Suprapubic skin (tissue), 4 donors: ENCODE measurements at places on chromosomes 3 and 15.
A peak's percentile ranks its signal among the peaks of the same experiment; 100 is the strongest.

GRCh38 chr15:81427176-81427575, 53.2 kb upstream of the TMC3 start:
- DNase-seq = no peak

DNA sequence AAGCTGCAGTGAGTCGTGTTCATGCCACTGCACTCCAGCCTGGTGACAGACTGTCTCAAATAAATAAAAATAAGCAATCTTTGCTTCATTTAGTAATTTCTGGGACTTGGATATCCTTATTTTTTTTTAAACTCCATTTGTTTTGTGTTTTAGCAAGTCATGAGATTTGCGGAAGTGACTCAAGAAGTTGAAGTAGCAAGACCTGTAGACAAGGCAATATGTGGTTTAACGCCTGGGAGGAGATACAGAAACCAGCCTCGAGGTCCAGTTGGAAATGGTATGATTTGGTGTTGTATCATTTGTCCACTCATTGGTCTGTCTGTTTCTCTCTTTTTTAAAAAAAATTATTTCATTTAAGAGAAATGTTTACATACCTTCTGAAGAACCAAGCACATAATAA, 16.6 kb upstream of the RPLP1 start:
- no peak for DNase-seq

- no peak for DNase-seq
Observed at GRCh38 chr3:188229726-188230125, 75.8 kb downstream of the LPP start.

GRCh38 chr3:108757404-108757982, at the start of gene RETNLB:
Gene RETNLB, minus strand, starts transcription at chr3:108757410. Its CDS starts 225 bp downstream, at chr3:108757185.
- no peak for DNase-seq

GRCh38 chr3:138594150-138594934, at the start of gene CEP70:
Gene CEP70, minus strand, starts transcription at chr3:138594260. Its CDS starts 21,333 bp downstream, at chr3:138572927.
- DNase-seq = peak; percentile 96

DNA sequence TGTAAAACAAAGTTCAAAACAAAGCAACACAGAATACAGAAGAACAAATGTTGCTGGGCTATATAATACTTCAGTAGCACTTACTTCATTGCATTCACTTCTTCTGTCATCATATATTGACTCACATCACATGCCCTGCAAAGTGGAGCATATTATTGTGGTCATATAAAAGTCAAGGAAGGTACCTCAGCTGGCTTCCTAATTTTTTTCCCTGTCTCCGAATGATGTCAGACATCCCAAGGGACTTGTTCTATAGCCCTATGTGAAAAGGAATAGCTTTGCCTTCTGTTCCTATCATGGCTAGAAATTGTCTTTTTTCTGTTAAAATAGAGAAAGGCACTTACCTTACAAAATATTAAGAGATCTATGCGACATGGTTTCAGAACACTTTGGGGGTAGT, 109.4 kb downstream of the LRTM1 start:
- DNase-seq = no peak

DNA sequence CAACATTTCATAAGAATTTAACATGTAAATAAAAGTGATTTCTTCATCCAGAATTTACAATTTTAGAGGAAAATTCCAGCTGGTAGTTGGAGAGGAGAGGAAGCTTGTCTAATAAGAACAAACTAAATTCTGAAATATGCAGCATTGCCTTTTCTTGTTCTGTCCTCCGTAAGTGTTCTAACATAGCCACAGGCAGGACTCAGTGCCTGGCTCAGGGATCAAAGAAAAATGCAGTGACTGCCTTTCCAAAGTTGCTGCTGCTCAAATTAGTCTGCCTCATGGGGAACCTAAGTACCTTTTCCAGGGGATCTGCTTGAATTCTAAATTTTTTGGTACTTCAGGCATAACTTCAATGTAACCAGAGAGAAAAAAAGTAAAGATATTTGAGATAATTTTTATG, 713.0 kb upstream of the CADM2 start:
- DNase-seq = no peak

DNA sequence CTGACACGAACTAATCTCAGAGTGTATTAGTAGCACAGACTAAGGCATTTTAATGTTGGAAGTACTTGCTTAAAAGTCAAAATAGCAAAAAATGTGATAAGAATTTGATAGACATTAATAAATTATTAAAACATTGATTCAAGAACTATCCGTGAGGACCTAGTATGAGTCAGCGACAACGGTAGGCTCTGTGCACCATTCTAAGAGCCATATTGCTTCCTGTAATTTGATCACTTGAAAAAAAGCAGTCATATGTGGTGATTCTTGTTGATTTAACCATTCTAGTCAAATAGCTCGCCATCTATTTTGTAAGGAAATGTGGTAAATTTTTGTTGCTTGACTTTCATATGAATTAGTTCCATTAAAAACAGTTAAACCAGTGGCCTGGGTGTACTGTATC, 534.9 kb upstream of the ARRDC4 start:
- DNase-seq = no peak

DNA sequence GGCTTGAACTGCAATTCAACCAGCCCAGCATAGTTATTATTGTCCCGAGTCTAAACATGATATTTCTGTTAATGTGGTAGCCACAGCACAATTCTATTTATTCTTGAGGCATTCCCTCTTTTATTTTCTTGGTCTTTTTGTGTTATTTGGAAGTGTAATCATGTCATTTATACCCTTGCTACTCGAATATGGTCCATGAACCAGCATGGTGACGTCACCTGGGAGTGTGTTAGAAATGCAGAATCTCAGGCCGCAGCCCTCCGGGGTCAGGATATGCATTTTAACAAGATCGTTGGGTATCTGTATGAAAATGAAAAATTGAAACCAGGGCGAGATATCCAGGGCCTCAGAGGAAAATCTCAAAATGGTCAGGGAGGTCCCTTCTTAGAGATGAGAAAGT, 165.0 kb upstream of the CTDSPL start:
- DNase-seq = no peak

- no peak for DNase-seq
Observed at GRCh38 chr3:176074096-176074495, 1123.2 kb downstream of the TBL1XR1 start.

- DNase-seq = no peak
Observed at GRCh38 chr15:70060993-70061305, 36.8 kb downstream of the TLE3 start.

DNA sequence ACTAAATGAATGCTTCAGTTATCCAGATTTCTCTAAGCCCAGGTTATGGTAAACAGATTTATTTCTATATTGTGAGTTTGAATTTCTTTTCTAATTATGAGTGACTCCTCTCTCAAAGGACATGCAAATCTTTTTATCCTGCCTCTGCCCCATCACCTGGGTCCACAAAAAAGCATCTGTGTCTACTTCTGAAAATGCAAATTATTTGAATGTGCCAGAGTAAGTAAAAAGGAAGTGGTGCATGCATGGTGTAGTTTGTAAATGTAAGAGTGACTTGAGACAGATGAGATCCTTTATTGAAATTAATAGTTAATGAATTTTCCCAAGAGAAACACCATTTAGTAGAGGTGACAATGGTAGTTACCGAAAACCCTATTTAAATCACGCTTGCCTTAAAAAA, 26.9 kb downstream of the MCTP2 start:
- DNase-seq = no peak

- DNase-seq = no peak
Observed at GRCh38 chr3:35144011-35144410, 495.3 kb upstream of the ARPP21 start.

DNA sequence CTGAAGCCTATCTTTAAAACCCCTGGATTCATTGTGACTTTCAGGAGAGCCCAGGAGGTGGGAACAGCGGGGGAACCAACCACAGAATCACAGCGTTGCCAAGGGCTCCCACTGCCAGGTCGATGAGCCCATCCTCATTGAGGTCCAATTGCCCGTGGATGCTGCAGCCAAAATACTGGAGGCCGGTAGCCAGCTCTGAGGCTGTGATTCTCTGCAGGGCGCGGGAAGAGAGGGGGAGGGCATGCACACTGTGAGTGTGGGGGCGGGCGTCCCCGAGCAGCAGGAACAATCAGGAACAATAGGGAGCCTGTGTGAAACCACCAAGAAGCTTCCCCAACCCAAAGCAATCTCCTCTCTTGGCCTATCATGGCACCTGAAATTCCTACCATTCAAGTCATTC, 53.4 kb downstream of the FEM1B start:
- DNase-seq = no peak

- DNase-seq = no peak
Observed at GRCh38 chr15:100580414-100580813, 21.6 kb downstream of the LINS1 start.

DNA sequence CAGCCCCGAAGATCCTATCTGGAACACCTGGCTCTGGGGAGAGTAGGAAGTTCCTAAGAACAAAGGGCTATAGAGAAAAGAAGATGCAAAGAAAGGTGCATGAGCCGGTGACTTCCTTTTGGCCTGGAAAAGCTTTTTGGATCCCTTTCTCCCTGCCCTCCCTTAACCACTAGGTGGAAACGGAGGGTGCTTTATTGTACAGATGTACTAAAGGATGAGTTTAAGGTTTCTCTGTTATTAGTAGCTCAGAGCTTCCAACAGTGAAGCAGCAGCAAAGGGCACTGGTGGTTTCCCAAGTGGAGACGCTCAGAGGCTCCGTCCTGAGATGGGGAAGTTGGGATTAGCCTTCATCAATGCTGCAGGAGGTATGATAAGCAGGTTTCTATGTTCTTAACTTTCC, 5.9 kb upstream of the ADGRG7 start:
- DNase-seq = no peak
